HT-29 (cell line): ENCODE measurements at places on chromosomes 7 and 10.

- DNase-seq = no peak
Measured at GRCh38 chr7:99642027-99642426, 25.3 kb downstream of the ZSCAN25 start.

DNA sequence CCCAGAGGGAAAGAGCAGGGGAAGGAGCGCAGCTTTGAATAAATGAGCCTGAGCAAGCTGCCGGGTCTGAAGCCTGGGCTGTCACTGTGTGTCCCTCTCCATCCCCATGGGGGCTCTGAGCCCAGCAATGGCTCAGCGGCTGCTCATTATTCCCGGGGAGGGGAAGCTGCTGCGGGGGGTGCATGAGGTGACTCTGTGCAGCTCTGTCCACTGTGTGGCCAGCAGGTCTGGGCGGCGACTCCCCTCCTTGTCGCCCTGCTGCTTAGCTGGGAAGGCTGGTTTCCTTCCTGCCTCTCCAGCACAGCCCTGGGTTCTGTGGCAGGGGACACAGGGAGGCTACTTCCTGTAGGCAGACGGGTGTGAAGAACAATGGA lies 234.2 kb downstream of the PRPF18 start:
- no peak for DNase-seq

- peak; percentile 26 for DNase-seq
Measured at GRCh38 chr10:7797582-7797981, 9.6 kb downstream of the ATP5F1C start.

- peak; percentile 38 for DNase-seq
Measured at GRCh38 chr10:110629680-110630191, 14.4 kb upstream of the RBM20 start.

GRCh38 chr7:133861876-133862275 lies 265.3 kb upstream of the LRGUK start:
- no peak for DNase-seq

- no peak for DNase-seq
Measured at GRCh38 chr7:76261329-76261728, 41.1 kb upstream of the HSPB1 start.

DNA sequence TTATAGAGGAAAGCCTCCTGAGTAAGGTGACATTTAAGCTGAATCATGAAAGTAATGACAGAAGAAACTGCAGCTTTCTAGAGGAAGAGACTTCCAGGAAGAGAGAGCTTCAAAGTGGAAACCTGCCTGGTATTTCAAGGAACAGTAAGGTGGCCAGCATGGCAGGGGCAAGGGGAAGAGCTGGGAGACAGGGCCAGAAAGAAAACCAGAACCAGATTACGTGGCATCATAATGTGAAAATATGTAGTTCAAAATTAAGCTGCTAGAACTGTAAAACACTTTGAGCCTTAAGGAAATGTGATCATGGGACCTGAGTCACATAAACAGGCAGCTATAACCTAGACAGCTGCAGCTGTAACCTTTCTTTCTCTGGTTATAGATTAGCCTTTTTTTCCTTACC lies 238.0 kb upstream of the FOXK1 start:
- DNase-seq = no peak

DNA sequence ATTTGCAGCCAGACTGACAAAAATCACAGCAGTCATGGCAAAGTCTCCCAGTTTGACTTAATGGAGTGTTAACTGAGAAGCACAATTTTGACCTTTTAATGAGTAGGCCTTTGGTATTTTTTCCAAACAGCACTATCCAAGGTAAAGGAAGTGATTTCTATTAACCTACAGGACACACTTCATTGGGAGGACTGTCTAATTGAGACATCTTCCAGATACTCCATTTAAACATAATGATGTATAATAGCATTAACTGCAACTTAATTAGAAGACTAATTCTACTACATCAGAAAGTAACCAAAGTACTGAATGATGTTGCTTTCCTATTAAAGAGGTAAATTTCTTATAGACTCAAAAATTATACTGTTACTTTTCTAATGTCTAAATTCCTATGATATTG lies 61.1 kb downstream of the TWIST1 start:
- DNase-seq = no peak

DNA sequence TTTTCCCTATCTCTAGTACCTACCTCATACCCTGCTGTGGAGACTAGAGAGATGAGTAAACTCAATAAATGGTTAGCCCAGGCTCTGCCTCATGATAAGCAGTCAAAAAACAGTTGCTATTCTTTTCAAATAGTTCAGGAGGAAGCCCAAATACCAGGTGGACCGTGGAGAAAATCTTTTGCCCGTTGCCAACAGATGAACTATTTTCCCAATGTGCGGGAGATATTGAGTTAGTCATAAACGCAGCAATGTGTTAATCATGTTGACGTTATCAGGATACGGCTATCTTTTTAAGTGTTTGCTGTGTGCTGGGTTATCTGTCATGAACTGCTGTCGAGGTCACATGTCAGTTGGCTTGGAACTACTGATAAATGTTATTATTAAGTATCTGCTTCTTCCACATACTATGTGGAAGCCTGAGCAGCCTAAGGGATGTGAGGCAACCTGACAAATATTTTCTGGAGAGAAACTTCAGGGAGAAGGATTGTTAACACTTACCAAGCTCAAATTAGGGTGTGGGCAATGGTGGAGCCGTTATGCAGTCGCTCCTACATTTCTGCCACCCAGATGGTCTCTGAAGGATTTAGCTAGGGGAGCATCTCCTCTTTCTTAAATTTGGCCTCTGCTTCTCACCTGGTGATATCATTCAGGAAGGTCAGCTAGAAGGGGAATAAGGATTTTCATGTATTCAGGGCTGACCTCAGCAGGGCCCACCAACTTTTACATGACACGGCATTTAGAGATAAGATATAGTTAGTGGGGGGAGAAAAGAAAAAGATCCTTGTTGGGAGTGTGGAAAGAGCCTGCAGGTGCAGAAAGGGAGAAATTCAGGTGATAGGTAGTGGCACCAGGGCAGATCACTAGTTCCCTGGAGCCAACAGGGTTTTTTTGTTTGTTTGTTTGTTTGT lies 33.5 kb upstream of the SLC26A3 start:
- no peak for DNase-seq

DNA sequence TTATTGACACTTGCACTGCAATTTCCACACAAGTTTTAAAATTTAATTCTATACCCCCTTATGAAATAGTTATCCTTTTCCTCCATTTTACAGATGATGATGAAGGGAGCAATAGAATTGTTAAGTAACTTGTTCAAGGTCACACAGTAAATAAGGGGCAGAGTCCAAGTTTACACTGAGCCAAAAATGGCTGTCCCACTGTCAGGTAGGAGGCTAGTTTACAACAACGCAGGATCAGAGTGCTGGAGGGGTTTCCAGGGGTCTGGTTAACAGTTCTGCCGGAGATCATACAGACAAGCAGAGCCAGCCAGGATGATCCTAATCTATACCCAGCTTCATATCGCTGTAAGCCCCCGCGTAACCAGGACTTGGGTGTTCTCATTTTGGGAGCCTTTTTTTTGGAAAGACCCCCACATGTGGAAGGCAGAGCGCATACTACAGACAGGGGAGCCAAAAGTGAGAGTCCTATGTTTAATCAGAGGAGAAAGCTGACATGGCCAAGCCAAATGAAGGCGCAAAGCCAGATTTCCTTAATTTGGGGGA lies 524 bp upstream of the UNC5B start:
- DNase-seq = no peak

DNA sequence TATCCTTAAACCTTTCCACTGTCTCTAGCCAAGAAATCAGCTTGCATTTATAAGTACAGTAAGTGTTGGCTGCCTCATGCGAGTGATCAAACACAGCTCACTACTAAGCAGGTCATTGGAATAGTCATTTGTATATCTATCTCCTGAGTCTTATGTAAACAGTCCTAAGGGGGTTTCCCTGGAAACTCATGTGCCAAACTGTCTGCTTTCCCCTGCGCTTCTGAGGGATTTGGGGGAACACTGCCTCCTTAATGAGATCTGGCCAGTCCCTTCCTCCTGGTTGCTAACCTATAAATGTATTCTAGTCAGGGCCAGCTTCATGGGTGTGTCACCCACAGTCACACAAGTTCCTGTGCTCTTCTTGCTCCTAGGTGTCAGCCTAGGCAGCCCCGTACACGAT lies 133.1 kb downstream of the CD36 start:
- DNase-seq = no peak

DNA sequence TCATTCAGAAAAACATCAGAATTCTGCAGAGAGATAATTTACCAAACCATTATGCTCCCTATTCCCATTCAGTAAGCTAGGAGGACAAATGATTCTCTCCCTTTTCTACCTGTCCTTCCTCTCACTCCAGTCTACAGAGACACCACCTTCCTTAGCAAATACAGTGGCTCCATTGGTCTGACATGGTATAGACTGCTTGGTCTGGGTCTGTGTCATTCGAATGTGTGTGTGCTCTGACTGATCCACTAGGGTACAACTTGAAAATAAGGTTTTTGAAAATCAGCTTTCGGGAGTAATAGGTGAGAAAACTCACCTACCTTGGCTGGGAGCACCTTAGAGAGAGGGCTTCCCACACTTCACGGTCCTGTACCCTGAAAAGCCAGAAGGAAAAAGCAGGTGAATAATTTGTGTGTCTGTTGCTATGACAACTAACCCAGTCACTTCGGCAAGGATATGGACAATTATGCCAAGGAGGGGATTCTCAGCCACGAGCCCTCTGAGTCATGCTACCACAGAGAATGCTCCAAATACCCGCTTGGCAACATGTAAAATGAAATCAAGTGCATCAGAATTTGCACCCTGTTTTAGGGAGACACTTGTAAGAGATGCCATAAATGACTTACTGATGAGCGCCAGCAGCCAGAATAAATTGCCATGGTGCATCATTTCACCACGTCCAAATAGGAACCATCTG lies 114.5 kb upstream of the PRKCQ start:
- DNase-seq = no peak

GRCh38 chr7:41830271-41830670 lies 127.4 kb upstream of the INHBA start:
- no peak for DNase-seq

DNA sequence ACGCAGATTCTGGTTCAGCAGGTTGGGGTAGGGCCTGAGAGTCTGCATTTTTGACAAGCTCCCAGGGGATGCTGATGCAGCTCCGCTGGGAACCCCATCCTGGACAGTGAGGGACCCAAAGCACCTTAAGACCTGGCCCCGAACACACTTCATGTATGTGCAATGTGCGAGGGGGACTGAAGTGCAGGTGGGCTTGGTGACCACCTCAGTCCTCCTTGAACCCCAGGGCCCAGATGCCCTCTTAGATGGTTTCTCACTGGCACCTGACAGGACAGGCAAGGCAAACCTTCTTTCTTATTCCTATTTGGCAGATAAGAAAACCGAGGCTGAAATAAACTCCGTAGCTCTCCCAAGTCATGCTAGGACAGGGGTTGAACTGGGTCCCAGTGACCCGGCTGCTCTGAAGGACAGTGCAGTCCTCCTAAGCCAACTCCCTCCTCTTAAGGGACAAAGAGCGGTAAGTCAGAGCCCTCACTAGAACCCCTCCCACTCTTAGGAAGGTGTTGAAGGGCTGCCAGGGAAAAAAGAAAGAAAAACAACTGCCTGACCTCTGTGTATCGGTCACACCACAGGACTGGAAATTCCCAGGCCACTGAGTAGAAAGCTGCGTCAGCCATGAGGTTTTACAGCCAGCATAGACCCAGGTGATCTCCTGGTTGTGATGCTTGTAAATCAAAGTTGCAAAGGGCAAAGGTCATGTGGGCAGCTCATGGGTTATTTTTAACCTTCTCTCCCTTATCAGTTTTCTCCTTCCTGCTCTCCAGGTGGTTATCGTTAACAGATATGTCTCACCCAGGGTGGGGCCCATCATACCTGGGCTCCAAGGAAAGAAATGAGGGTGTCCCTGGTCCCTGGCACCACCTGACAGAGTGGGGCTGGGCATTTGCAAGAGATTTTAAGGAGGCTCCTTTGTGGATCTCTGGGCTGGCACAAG lies 90.9 kb upstream of the SMNDC1 start:
- peak; percentile 77 for DNase-seq

GRCh38 chr7:16130111-16131110 lies 290.9 kb downstream of the CRPPA start:
- no peak for DNase-seq

- DNase-seq = peak; percentile 26
Measured at GRCh38 chr7:22154143-22154529, 202.8 kb downstream of the RAPGEF5 start.

DNA sequence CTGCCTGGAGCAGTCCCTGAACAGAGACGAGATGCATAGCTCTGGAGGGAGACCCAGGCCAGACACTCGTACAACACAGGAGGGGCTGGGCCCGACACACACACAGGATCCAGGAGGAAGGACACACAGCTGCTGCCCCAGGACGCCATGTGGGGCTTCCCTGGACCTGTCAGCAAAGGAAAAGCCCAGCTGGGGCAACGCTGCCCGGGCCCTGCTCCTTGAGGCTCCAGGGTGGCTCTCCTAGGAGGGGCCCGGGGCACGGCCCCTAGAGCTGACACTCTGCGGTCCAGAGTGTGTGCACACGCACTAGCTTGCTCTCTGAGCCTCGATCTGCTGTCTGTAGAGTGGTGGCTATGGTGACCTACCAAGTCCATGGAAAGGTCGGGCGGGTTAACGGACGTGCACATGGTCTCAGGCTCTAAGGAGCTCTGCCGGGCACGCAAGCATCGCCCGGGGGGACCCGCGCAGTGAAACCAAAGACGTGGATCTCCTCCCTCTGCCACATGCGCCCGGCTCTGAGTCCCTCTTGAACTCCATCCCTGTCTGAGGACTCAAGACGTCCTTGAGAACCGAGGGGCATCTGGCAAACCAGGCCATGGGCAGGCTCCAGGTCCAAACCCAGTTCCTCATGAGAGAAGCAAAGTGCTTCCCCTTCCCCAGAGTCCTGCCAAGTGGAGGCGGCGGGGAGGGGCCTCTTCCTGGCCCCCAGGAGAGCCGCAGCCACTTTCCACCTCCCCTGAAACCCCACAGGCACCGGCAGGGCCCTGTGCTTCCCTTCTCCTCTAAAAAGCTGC lies 279.0 kb downstream of the ELFN1 start:
- DNase-seq = no peak

DNA sequence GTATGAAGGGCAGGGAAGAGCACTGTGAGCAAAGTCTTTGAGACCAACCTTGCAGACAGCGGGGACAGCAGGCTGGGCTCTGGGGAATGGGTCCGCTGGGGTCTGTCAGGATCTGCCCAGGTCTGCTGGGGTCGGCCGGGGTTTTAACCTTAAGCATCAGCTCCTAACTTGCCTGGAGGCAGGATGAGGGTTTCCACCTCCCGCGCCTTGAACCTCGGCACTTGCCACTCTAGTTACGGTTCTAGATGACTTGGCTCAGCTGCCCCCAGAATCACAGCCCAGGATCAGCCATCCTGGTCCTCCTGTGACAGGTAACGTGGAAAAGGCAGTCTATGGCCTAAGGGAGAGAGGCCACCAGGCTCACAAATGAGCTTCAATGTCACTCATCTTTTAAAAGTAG lies 50.4 kb upstream of the CACUL1 start:
- no peak for DNase-seq
